ENCODE measurements at places on chromosomes 16 and 17. TPM values are rescaled to one million over a fixed set of nuclear protein-coding genes. Genes with fewer than 3 reads are reported as not detected.

Gene FOXN1
- 1.5 TPM for total RNA-seq

Gene ZNF469
- total RNA-seq: 3.6 TPM

Gene LDAF1
- total RNA-seq: 73.6 TPM

Gene KRT15
- 147 TPM for total RNA-seq

Gene MEOX1
- 9.8 TPM for total RNA-seq

DNA sequence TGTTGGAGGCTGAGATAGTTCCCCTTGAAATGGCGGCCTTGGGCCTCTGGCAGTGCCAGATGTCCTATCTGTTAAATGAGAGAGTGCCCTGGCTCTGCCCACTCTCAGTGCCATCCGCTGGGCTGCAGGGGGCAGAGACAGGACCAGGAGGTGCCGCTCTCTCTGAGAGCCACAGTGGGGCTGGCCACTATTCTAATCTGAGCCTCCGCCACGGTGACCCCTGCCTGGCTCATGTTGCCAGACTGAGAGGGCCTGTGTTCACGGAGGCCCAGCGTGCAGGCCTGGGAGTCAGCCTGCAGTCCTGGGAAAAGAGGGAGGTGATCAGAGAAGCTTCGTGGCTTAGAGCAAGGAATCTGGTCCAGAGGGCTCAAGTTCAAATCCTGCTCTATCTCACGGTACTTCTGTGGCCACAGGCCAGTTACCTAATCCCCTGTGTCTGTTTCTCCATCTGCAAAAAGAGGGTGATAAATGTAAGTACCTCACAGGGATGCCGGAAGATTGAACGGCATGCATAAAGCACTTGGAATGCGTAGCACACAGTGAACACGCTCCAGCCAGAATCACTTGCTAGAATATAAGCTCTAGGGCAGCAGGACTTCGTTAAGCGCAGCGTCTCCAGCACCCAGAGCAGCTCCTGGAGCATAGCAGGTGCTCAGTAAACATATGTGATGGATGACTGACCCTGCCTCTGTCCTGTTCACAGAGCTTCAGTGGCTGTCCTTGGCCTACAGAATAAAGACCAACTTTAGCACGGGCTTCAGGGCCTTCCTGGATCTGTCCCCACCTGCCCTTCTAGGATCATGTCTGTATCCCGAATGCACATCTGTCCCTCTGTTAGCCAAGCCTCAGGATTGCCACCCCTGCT lies 6.3 kb downstream of the ATP2A3 start:
- DNase-seq: no peak

Gene HNF1B
- 31.5 TPM for total RNA-seq

DNA sequence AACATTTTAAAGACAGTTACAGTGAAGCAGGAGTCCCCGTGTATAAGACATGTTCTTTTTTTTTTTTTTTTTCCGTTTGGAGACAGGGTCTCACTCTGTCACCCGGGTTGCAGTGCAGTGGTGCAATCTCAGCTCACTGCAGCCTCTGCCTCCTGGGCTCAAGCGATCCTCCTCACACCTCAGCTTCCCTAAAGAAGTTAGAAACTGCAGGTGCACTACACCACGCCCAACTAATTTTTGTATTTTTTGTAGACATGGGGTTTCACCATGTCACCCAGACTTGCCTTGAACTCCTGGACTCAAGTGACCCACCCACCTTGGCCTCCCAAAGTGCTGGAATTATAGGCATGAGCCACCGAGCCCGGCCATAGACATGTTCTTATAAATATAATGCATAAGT lies 3.0 kb downstream of the EVI2B start:
- DNase-seq: no peak

Gene OR4D1
- not detected for total RNA-seq

DNA sequence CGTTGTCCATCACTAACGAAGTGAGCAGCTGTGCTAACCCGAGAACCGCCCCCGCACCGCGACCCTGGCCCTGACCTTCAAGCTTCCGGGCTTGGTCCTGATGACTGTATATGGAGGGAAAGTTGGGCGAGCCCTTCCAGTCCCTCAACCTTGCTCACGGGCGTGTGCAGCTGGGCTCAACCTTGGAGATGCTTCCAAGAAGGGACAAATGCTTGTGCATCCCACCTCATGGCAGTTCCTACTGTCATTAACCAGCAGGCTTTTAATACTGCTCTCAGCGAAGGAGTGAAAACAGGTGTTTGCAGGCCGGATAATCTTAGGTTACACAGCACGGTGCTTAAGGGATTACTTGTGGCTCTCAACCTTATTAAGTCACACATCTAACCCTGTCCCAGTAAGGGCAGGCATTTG lies 33.5 kb downstream of the SRL start:
- no peak for DNase-seq

Gene LRRC46
- 0.31 TPM for total RNA-seq

Gene GP2
- 0.49 TPM for total RNA-seq

DNA sequence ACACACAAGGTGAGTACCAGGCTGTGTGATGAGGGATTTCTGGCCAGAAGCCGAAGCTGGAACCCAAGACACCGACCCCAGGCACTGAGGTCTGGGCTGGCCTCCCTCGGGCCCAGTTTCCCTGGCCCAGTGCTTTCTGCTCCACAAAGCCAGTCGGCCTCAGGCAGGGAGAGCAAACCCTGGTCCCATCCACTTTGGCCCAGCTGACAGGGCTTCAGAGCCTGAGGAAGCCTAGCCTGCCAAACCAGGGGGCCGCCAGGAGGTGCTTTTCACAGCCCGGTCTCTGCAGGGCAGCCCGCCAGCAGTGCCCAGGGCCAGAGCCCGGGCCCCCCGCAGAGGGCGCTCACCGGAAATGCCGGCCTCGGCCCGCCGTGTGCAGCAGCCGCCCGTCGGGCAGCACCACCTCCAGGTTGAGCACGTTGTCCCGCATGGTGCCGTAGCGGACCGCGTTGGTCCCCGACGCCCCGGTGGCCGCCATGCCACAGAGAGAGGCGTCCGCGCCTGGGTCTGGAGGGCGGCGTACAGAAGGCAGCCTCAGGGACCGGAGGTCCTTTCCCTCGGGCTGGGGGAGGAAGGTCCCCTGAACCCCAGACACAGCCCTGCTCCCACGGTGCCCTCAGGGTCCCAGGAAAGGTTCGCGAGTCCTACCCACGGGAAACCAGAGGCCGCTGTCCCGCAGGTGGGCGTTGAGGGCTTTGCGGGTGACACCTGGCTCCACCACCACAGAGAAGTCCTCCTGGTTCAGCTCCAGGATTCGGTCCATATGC lies 2.2 kb downstream of the LDHD start:
- DNase-seq: no peak

Gene TBC1D3C
- not detected for total RNA-seq

Gene PRR35
- total RNA-seq: not detected

DNA sequence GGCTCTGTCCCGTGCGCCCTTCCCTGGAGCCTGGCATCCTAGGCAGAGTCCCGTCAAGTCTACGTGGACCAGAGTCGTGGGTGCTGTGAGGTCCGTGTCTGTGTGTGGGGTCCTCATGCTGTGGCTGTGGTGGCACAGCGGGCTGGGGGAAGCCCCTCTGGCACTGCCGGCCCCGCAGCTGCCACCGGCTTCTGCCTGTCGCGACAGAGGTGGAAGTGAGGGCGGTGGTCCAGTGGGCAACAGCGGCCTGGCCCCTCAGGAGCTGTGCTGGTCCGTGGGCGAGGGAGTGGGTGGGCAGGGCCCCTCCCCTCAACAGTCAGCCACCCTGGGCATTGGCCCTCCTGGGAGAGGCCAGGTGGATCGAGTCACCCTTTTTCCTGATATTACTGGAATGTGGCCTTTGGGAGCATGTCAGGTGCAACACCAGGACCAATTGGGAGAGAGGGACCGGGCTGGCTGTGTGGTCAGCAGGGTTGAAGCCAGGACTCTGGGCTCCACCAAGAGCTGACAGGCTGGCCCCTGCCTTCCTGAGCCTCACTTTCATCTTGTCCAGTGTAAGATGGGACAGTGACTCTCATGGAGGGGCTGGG lies 11.9 kb downstream of the BAIAP2 start:
- no peak for DNase-seq

- peak; percentile 56 for DNase-seq
Measured at GRCh38 chr17:42937712-42938596, 26.3 kb downstream of the AARSD1 start.

Gene MARVELD3
- total RNA-seq: 12.5 TPM

Gene FBXW10
- total RNA-seq: 1.1 TPM

- DNase-seq: no peak
Measured at GRCh38 chr16:54341892-54342776, 55.5 kb upstream of the IRX3 start.

All from ureter (tissue), 1 donor.